ENCODE measurements at places on chromosomes 11 and 22.

DNA sequence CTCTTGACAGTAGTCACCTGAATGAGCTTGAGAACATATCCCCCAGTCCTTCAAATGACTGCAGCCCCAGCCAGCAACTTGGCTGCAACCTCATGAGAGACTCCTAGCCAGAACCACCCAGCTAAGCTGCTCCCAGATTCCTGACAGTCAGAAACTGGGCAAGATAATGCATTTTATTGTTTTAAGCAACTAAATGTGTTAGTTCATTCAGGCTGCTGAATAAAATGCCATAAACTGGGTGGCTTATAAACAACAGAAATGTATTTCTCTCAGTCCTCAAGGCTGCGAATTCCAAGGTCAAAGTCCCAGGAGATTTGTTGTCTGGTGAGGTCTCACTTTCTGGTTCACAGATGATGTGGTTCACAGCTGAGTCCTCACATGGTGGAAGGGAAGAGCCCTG lies 5.8 kb upstream of the PAMR1 start:
- no peak for DNase-seq

- DNase-seq: no peak
These were observed 12.9 kb upstream of the ARFGAP3 start for GRCh38 chr22:42869888-42870480.

DNA sequence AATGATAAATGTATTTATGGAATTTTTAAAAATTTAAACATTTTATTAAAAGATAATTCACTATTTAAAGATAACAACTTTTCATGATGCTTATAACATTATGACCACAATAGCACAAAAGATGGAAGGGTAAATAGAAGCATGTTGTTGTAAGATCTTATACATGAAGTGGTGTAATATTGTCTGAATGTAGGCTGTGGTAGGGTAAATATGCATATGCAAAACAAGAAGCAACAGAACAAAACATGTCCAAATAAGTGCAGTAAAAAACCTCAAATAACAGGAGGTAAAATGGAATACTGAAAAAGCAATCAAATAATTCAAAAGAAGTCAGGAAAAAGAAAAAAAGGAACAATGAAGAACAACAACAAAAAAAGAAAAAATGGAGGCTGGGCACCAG lies 56.0 kb downstream of the ADM start:
- DNase-seq: no peak

- DNase-seq: no peak
These were observed 5.8 kb downstream of the CD44 start for GRCh38 chr11:35144806-35145205.

Measured in kidney capillary endothelial cell (primary cell).